ENCODE measurements at places on chromosomes 5 and 9.

GRCh38 chr9:116661037-116661954 is 25.8 kb upstream of the TRIM32 start:
- DNase-seq, result peak; percentile 56

GRCh38 chr5:10736354-10736753 is 24.7 kb downstream of the DAP start:
- peak; percentile 27 for DNase-seq

GRCh38 chr5:154559398-154560276 is 81.6 kb upstream of the HAND1 start:
- no peak for DNase-seq

GRCh38 chr9:23120630-23121029 is 674.0 kb downstream of the DMRTA1 start:
- no peak for DNase-seq

DNA sequence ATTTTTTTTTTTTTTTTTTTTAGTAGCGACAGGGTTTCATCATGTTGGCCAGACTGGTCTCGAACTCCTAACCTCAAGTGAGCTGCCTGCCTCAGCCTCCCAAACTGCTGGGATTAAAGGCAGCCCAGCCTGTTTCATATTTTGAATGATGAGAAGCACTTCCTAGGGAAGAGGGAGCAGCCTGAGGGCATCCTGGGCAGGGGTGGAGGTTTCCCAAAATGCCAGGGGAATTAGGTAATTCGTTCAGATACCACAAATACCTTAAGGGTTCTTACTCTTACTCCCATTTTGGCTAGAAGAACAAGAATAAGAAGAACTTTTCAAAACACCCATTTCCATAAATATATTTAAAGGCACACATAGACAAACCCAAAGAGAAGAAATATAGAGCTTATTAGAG is 29.5 kb upstream of the RAPGEF1 start:
- no peak for DNase-seq

- DNase-seq, result no peak
Measured at GRCh38 chr5:154593796-154594195, 115.8 kb upstream of the HAND1 start.

All from retina (tissue), 1 donor.